Right atrium auricular region (tissue), 2 donors: ENCODE measurements at places on chromosomes 16 and 17. TPM values are rescaled to one million over a fixed set of nuclear protein-coding genes. Genes with fewer than 3 reads are reported as not detected.
A peak's percentile ranks its signal among the peaks of the same experiment; 100 is the strongest.

DNA sequence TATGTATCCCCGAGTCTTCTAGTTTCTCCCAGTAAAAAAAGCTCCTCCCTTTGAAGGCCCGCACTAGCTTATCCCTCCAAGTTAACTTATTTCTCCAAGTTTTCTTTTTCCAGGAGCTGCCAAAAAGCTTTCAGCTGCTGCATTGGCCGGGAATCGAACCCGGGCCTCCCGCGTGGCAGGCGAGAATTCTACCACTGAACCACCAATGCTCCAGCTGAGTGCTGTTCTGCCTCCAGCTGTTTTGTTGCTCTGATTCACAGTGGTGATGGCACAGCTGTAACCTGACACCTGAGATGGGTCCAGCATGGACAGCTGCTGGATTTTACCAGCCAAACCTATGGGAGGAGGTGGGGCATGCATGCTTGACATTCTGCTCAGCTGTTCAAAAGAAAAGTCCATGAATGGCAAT lies 22.1 kb downstream of the VAC14 start:
- DNase-seq: peak; percentile 80

- no peak for DNase-seq
Observed at GRCh38 chr16:30166202-30166902, 17.1 kb upstream of the CORO1A start.

GRCh38 chr17:12296209-12296625 lies 275.5 kb downstream of the MAP2K4 start:
- no peak for DNase-seq

DNA sequence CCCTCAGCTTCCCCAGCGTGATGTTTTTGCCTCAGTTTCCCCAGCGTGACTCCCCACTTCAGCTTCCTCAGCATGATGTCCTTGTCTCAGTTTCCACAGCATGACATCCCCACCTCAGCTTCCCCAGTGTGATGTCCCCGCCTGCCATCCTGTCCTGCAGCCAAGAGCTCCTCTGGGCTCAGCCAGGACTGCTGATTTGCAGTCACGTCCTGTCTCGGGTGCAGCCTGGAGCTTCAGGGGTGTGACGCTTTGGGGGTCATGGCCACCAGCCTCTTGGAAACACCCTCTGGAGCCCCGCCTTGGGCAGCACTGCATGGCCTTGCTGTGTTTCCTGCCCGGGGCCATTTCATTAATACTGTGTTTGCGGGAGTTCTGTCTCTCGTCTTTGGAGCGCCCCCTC lies 16.5 kb upstream of the NUDT16L1 start:
- DNase-seq: no peak

- no peak for DNase-seq
Observed at GRCh38 chr17:11209906-11210305, 31.1 kb upstream of the SHISA6 start.

- DNase-seq: no peak
Observed at GRCh38 chr17:20703781-20704180, 124.3 kb downstream of the CDRT15L2 start.

- no peak for DNase-seq
Observed at GRCh38 chr16:88070989-88071625, 119.9 kb downstream of the BANP start.

GRCh38 chr17:39485555-39485954 lies 24.3 kb downstream of the CDK12 start:
- DNase-seq: no peak

DNA sequence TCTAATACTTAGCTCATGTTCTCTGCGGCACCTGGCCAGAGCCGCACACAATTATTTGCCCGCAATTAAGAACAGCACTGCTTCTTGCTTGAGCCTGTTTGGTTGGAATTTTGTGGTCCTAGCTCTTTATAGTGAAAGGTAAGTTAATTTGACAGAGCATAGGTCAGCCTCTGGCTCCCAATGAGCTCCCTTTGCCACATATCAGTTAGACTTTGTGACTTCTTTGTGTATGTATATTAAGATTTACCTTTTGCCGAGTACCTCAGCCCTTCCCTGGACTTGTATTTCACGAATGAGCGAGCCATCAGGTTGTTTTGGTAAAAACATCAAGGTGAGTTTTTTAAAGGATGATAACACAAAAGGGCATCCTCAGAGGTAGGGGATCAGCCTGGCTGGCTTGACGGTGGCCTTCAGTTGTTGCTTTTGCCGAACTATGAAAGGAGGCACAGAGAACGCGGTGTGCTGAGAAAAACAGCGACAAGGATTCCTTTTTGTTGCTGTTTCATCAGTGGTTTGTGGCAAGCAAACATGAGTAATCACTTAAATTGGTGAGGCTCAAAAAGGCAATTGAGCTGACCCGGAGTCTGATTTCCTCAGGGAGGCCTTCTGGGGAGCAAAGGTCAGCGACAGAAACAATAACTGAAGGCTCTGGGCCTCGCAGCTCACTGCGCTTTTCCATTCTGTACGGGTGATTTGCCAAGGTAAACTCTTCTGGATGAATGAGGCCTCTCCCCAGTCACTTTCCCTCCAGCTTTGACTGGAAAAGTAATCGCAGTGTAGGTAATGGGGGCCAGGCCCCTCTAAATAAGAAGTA lies 163.6 kb downstream of the HS3ST3A1 start:
- no peak for DNase-seq

DNA sequence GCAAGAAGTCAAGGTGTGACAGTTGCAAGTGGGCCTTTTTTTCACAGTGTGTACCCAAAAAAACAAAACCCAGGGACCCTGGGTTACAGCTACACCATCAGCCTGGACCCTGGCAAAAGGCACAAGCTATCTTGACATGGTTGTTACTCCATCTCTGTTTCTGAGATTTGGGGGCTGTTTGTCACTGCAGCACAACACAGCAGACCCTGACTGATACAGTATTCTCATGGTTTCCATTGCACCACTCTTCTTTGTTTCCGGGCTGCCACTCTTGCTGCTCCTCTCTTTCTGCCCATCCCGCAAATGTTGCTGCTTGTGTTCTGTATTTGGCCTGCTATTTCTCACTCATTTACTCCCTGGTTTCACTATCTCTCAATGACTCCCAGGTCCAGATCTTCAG lies 55.2 kb downstream of the C16orf78 start:
- DNase-seq: no peak

- no peak for DNase-seq
Observed at GRCh38 chr16:88287219-88287618, 95.5 kb upstream of the ZNF469 start.

- DNase-seq: no peak
Observed at GRCh38 chr16:28883221-28883996, 5.1 kb downstream of the ATP2A1 start.

DNA sequence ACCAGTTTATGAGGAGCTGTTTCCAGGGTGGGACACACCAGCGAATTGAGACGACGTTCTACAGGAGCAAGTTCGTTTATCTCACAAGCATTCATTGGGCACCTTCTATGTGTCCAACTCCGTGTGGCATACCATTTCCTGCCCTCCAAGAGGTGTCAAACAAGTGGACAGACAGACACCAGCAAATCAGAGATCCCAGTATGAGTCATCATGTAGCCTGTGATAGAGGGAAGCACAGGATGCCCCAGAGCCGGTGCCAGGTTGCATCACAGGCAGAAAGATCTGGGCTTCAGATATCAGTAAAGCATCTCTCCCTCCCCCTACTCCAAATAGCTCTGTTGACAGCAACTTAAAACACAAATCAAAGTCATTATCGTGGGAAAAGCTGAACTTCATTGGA lies 31.8 kb upstream of the MAF start:
- DNase-seq: no peak

DNA sequence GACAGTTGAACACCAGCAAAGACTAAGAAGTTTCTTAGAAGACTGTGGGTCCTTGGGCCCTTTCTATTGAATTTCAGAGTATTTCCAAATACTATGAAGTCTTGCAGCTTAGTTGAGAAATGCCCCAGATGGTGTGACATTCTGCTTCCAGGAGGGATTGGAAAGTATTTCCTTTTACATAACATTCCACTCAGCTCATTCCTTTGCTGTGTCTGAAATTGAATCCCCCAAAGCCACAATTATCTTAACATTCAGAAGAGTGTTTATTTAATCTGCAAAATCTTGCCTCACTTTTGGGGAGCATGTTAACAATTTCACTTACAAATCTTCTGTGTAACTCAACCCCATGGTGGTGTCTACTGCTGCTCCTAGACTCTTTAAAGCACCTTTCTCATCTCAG lies 307.7 kb downstream of the WWOX start:
- DNase-seq: no peak

- no peak for DNase-seq
Observed at GRCh38 chr16:47018223-47018891, 44.9 kb upstream of the DNAJA2 start.

- DNase-seq: no peak
Observed at GRCh38 chr16:66572356-66572755, 6.1 kb downstream of the CMTM1 start.

DNA sequence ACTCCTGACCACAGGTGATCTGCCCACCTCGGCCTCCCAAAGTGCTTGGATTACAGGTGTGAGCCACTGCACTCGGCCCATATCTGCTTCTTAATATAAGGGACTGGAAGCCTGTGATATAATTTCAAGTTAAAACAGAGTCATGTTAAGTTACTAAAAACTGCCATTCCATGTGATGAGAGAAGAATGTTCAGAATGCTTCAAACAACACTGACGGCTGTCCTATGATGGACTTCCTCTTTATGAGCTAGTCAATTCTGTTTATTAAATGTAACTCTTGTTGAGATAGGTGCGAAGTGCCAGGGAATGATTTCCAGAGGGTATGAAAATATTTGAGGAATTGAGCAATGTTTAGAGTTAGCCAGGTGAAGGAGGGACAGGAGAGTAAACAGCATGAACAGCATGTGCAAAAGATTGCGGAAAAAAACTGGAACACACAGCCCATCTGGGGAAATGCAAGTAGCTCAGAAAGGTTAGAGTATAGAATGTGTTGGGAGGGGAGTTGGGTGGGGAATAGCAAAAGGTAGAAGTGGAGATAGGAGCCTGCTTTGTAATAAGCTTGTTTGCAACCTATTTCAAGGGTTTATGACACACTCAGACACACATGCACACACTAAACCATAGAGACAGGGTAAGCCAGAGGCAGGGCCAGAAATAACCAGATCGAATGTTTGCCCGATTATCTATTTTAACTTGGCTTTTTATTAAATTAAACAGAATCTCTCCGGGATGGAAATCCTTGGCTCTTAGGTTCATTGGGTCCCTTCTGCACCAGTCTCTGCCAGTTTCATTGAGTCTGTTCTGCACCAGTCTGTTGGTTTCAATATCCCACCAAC lies 135.6 kb upstream of the COX10 start:
- no peak for DNase-seq

Gene SLC35G6
- total RNA-seq: not detected

Gene WFDC1
- total RNA-seq: 3.3 TPM

Gene SOX9
- 20.6 TPM for total RNA-seq

Gene CD300A
- 7.8 TPM for total RNA-seq

Gene ZP2
- total RNA-seq: not detected

Gene TUBG1
- 28.8 TPM for total RNA-seq

Gene ERI2
- total RNA-seq: 4.9 TPM

Gene PIK3R5
- total RNA-seq: 7.5 TPM

Gene TCAP
- 5,284 TPM for total RNA-seq

Gene HOXB3
- 0.82 TPM for total RNA-seq
